Activated CD8-positive, alpha-beta memory T cell treated with anti-CD3 and anti-CD28 coated beads for 1 hour (primary cell): ENCODE measurements at places on chromosomes 7 and 10.

GRCh38 chr7:34371922-34372321 is 286.1 kb upstream of the NPSR1 start:
- DNase-seq, result no peak

GRCh38 chr7:96233084-96233483 is 88.8 kb downstream of the SLC25A13 start:
- no peak for DNase-seq

DNA sequence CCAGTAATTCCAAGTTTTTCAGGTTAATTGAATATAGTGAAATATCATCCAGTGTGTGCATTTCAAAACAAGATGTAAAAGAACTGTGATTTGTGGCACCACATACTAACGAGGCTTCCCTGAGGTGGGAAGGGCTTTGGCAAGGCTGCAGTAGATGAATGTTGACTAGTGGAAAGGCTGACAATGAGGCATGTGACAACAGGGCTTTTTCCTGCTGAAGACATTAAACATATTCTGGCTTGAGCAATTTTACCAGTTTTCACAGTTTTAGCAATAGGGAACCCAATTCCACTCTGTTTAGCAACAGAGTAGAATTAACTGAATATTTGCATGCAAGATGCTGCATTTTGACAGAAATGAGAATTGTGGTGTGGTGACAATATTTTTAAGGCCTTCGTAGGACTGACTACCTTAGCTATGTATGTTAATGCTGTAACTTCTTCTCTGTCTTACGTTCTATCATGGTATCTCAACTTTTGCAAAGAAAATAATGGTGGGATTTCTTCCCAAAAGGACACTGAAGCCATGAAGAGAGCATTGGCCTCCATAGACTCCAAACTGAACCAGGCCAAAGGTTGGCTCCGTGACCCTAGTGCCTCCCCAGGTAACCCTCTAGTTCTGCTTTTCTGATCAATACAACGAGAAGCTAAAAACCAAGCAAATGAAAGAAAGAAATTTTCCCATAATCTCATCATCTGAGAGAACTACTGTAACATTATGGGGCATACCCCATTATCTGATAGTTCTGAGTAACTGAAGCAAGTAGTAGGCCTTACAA is 68.5 kb downstream of the AP3M1 start:
- no peak for DNase-seq

GRCh38 chr10:127755753-127756152 is 18.8 kb downstream of the FOXI2 start:
- DNase-seq, result no peak

- DNase-seq, result no peak
Observed at GRCh38 chr10:28734938-28735759, 57.8 kb downstream of the BAMBI start.

DNA sequence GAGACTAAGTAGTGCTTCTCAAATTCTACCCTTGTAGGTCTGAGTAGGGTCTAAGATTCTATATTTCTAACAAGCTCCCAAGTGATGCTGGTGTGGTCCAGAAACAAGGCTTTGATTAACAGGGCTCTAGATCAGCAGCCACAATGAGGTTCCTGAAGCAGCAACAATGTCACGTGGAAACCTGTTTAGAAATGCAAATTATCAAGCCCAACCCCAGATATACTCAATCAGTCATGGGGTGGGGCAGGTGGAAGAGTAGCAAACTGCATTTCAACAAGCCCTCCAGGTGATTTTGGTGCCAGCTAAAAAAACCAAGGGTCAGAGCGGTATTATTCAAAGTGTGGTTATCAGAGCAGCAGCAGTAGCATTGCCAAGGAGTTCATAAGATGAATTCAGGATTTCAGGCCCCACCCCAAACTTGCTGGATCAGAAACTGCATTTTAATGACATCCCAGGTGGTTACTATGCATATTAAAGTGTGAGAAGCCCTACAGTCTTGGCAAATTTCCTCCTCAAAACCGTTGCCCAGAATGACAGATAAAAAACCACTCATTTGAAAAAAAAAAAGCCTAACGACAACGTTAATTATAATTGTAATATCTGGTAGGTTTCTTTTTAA is 199.2 kb downstream of the AHR start:
- DNase-seq, result no peak

DNA sequence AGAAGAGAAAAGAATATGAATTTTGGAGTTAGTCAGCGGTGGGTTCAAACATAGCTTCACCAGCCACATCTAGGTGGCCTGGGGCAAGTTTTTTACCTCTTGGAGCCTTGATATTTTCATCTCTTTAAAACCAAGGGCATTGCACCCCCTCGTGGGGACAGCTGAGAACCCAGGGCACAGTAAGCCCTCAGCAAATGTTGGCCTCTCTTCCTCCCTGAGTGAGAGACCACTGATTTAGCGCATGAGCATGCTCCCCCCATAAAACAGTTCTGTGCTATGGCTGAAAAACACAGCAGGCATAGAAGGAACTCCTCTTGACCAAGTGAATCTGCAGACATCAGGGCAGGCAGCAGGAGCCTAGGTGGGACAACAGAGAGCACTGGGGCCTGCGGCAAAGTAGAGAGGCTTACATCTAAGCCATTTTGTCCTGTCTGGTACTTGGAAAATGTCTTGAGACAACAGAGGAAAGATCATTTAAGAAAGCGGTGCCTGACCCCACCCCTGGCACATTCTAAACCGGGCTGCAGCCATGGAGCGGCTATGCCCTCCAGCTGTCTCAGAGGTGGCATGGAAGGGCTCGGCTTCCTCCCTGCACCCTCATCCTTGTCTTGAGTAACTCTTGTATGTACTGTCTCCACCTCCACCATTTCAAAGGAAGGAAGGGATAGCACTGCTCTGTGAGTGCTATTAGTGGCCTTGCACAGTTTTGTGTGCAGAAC is 94.7 kb downstream of the ARHGAP22 start:
- DNase-seq, result no peak

DNA sequence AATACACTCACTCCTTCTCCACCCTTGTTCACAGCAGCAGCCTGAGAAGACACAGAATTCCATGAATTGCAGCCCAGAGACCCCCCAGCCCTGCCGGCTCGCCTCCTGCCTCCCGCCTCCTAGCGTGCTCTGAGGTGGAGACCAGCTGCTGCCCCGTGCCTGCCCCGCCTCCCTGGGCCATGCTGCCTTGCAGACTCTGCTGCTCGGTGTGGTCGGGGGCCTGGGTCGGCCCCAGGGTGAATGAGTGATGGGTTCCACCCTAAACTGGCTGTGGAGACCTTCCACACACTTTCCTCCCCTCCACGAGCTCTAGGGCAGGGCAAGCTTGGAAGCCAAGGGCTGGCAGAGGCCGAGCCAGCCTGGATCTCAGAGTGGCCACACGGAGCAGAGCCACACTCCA is 479.3 kb downstream of the DNAJB6 start:
- DNase-seq, result no peak

DNA sequence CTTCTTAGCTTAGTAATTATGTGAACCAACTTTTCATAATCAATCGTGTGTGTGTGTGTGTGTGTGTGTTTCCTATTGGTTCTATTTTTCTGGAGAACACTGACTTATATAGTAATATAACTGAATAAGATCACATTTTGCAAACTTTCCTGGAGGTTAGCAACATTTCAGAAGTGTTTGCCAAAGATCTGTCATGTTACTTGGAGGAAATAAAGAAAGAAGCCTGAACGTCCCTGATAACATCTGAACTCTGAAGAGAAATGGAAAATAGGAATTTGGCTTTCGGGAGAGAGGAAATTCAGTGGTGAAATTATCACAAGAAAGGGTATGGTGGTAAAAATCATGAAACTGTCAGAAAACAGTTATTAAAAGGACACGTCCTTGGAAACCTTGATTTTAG is 984.4 kb upstream of the AUTS2 start:
- no peak for DNase-seq

DNA sequence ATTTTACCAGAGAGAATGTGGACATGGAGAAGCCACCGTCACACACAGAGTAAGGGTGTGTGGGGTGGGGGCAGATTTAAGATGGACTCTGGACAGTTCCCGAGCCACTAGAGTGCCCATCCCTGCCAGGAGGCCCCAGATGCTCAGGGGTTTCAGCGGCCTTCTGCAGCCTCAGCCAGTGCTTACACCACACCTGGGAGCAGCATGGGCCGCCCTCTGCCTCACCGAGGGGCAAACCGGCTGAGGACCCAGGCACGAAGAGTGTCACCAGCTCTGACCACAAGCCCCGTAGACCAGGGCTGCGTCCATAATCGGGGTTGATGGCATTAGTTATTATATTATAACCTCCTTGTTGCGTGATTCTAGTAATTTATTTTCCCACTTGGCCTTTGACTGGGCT is 6.7 kb upstream of the MNX1 start:
- no peak for DNase-seq

DNA sequence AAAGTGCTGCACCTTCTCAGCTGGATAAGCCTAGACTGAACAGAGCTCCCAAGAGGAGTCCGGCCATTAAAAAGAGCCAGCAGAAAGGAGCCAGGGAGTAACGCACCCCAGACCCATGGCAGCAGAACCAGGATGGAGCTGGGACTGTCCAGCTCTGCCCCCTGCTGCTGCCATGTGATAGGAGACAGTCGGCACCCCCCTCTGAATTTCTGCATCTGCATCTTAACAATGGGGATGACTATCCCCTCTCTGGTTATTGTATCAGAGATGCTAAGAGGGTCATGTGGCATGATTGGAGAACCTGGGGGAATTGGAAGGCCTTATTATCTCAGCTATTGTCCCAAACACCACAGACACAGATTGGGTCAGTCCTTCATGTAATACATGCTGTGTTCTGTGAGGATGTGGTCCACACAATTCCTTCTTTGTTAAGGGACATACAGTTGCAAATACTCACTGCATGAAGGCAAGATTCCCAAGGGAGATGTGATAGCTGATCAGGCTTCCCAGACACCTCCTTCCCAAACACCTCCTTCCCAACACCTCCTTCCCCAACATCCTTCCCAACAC is 29.3 kb downstream of the PLEKHS1 start:
- no peak for DNase-seq

- no peak for DNase-seq
Observed at GRCh38 chr7:17058568-17058967, 176.8 kb upstream of the AGR3 start.

GRCh38 chr7:214410-215212 is 22.2 kb downstream of the FAM20C start:
- DNase-seq, result no peak

GRCh38 chr10:45515630-45516029 is 141.6 kb downstream of the ALOX5 start:
- no peak for DNase-seq

- no peak for DNase-seq
Observed at GRCh38 chr10:75233444-75234016, 2.2 kb downstream of the COMTD1 start.

- DNase-seq, result no peak
Observed at GRCh38 chr10:30215141-30215540, 133.9 kb downstream of the MTPAP start.

DNA sequence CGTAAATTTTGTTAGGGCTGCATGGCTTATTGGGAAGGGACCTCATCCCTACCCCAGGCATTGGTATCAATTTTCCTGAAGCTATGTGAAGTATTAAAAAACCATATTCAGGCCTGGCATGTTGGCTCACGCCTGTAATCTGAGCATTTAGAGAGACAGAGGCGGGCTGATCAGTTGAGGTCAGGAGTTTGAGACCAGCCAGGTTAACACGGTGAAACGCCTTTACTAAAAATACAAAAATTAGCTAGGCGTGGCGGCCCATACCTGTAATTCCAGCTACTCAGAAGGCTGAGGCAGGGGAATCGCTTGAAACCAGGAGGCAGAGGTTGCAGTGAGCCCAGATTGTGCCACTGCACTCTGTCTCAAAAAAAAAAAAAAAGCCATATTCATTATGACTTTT is 7.1 kb downstream of the TASOR2 start:
- DNase-seq, result no peak

GRCh38 chr10:77163670-77164348 is 473.8 kb downstream of the KCNMA1 start:
- no peak for DNase-seq

DNA sequence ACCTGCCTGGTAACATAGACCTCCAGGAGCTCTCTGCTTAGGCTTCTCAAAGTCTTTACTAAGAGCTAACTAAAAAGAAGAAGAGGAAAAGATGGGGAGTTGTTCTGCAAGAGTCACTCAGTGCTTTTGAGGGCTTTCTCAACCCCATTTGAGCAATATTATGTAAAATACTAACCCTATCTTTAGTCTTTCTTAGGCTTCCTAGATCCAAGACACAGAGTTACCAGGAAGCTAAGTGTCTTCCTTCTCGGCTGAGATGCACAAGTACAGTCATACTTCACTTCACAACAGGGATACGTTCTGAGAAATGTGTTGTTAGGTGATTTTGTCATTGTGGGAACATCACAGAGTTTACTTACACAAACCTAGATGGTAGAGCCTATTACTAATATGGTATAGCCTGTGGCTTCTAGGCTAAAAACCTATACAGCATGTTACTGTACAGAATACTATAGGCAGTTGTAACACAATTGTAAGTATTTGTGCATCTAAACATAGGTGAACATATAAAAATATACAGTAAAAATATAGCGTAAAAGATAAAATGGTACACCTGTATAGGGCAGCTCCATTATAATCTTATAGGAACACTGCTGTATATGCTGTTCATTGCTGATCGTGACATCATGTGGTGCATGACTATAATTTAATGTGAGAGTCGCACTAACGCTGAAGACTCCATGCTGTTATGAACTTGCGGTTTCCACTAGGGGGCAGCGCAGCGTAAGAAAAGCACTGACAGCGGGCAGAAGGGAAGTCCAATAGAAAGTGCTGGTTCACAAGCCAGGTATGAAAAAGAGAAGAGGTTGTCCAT is 16.3 kb downstream of the ANKRD22 start:
- DNase-seq, result peak; percentile 65

- no peak for DNase-seq
Observed at GRCh38 chr10:84607044-84607443, 278.7 kb downstream of the CCSER2 start.

GRCh38 chr10:4835494-4835918 is 9.5 kb downstream of the AKR1E2 start:
- DNase-seq, result no peak

DNA sequence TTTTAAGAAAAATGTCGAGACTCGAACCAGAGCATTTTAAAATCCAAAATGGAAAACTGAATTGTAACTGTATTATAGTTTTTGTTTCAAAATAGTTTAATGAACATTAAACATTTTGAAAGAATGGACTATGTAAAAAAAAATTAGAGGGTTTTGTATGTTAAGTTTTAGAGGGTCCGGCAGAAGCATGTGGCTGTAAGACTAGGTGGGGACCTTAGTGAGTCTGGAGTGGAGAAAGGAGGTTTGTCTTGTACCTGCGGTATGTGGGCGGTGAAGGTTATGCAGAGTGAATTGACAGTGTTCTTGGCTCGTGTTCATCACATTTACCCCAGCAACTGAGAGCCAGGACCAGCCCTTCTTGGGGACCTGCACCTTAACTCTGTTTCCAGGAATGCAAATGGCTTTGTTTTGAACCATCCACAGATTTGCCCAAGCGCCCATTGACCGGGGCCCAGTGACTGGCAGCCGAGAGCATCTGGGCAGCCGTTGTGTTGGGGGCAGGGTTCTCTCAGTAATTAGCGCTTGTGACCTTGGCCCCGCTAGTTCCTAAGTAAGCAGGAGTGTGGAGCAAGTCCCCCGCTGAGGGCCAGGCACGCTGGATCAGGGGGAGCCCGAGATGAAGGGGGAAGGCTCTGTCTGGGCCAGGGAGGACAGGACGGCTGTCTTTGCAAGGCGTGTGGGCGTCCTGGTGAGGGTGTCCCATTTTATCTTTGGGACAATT is 1.4 kb upstream of the KLF6 start:
- DNase-seq, result no peak
